ENCODE measurements at places on chromosomes 5 and 9. TPM values are rescaled to one million over a fixed set of nuclear protein-coding genes. Genes with fewer than 3 reads are reported as not detected.

Gene CDC42SE2
- total RNA-seq: 9.9 TPM

Gene LVRN
- 0.13 TPM for total RNA-seq

Gene PAEP
- not detected for total RNA-seq

Gene ANKDD1B
- 0.13 TPM for total RNA-seq

Gene TYRP1
- not detected for total RNA-seq

Gene NSD1
- total RNA-seq: 30.4 TPM

Gene AQP7
- 30.7 TPM for total RNA-seq

Gene NEUROG1
- not detected for total RNA-seq

Gene RGS7BP
- total RNA-seq: 0.48 TPM

Gene GAPT
- 0.08 TPM for total RNA-seq

Gene PCDHGB4
- 2.2 TPM for total RNA-seq

Gene ANXA2R
- total RNA-seq: 0.35 TPM

Gene SPEF2
- 1.7 TPM for total RNA-seq

Gene RNF224
- not detected for total RNA-seq

Gene POC5
- total RNA-seq: 2.8 TPM

Gene DDX4
- total RNA-seq: not detected

Gene SLC45A2
- total RNA-seq: 0.48 TPM

Gene C5orf52
- not detected for total RNA-seq

Gene ACOT12
- total RNA-seq: 51.6 TPM

Gene PAIP1
- total RNA-seq: 32.8 TPM
